NCI-H1930 (cell line): ENCODE measurements at places on chromosomes 6 and 20.

GRCh38 chr6:91509711-91510110 is 922.8 kb upstream of the MAP3K7 start:
- no peak for DNase-seq

DNA sequence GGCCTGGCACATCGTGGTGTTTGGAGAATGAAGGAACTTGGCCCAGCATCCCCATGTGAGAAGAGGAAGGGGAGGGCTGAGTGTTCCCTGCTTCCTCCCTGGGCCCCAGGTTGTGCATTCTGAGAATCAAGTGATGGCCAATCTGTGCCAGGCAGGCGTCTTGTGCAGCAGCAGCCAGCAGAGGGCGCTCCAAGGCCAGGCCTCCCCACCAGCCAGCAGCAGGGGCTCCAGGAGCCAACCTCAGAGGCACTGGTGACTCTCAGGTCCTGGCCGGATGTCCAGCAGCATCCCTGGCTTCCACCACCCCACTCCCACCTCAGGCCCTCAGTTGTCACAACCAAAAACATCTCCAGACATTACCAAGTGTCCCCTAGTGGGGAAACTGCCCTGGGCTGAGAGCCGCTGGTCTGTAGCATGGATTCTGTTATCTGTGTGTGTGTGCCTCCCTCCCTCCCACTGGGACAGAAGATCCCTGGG is 192.0 kb downstream of the PREX1 start:
- DNase-seq, result no peak

DNA sequence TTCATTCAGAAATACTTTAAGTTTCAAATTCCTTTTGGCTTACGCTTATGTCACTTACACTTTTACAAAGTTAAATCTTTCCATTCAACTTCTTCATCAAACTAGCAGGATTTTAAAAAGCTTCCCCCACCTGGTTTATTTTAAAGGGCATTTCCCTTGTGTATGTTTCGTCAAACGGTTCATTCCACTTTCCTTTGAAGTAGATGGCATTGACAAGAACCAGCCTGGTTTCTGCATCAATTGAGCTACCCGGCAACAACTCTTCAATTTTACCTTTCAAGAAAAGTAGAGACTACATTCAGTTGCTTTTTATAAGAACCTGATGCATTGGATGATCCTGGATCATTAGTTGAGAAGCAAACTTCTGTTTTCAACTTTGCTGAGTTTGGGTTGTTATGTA is 9.8 kb downstream of the SERPINB9 start:
- DNase-seq, result no peak

GRCh38 chr6:110428153-110428552 is 12.8 kb upstream of the DDO start:
- DNase-seq, result no peak

DNA sequence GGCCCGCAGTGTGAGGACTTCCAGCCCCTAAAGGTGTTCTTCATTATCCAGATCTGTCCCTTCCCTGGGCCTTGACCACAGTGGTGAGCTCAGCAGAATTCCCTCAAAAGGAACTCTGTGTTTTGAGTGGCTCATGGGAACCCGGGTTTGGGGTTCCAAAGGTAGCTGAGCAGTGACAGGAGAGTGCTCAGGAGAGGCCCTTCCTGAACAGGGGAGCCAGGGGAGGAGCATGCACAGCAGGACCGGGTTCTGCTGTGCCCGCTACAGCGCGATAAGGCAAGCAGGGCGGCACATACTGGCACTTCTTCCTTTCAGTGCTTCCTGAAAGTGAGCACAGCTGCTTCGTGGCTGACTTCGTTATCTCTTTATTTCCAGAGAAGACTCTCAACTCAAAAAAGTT is 88.3 kb downstream of the SSR1 start:
- no peak for DNase-seq

DNA sequence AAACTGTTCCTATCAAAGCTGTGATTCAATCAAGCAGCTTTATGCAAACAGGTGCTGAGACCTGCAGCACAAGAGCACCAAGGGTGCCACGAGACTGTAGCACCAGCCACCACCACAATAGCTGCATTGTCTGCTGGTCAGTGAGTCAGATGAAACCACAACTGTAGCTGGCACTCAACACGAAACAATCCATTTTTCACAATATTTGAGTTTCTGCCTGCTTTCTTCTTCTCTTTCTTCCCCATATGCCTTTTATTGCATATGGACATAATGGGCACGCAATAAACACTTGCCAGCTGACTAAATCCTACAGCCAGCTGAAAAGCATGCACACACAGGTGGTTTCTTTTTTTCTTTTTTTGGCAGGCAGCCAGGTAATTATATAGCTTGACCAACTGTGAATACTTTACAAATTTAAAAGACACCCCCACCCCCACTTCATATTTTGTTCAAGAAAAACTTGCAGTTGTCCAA is 16.6 kb downstream of the SLC2A12 start:
- DNase-seq, result peak; percentile 75

- DNase-seq, result no peak
These were observed 136.7 kb downstream of the MAP3K4 start for GRCh38 chr6:161128230-161128629.

DNA sequence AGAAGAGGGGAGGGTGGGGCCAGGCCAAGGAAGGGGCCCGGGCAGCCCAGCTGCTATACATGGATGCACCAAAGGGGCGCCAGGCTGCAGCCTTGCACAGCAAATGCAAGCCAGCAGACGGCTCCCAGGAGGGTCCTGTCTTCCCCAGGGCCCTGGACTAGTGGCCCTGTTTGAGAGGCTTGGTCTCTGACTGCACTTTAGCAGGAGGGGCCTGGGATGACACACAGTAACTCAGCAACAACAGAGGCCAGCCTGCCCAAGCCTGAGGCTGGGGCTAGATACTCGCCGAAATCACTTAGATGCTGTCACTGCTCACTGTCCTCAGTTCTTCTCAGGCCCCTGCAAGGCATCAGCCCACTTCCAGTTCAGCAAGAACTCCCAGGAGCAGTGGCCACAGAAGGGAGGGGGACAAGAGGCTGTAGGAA is 73.5 kb downstream of the TRAM2 start:
- DNase-seq, result no peak

GRCh38 chr6:36469148-36469661 is 26.4 kb downstream of the KCTD20 start:
- no peak for DNase-seq

DNA sequence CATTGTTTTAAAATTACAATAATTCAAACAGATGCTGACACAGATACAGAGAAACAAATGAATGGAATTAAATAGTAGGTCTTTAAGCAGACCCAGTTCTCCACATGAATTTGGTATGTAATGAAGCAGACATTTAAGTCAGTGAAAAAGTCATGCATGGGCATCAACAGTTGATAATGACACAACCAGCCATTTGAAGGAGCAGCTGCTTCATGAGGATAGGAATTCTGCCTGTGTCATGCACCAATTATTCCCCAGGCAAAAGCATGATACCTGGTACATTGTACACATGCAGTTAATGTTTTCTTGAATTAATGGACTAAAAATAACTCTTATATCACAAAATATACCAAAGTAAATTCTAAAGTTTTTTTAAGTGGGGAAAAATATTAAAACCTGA is 11.2 kb upstream of the HEY2 start:
- no peak for DNase-seq

DNA sequence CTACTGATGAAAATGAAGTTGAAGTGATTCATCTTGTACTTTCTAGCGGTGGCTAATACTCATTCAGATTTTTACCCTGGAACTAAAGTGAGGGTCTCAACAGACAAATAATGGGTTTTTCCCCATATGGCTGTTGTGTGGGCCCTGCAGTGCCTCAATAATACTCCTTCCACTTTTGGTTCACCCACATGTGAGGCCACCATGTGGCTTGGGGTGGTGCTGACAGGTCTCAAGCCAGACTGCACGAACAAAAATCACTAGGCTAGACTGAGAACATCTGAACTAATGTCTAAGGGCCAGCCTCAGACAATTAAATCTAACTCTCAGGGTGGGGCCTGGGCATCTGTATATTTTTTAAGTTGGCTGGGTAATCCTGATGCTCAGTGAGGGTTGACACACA is 7.9 kb upstream of the COL12A1 start:
- DNase-seq, result no peak

DNA sequence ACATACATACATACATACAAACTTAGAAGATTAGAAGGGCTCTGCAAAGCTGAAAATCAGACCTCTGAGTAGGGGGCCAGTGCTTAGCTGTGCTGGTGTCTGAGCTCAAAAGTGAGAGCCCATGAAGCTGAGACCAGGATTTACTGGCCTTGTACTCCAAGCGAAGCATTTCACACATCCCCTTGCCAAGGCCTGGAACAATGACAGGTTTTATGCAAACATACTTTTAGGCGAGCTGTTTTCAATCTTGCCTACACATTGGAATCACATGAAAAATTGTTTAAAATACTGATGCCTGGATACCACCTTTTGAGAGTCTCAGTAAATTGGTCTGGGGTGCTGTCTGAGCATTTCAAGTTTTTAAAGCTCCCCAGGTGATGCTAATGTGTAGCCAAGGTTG is 80.9 kb upstream of the SRSF6 start:
- DNase-seq, result no peak

DNA sequence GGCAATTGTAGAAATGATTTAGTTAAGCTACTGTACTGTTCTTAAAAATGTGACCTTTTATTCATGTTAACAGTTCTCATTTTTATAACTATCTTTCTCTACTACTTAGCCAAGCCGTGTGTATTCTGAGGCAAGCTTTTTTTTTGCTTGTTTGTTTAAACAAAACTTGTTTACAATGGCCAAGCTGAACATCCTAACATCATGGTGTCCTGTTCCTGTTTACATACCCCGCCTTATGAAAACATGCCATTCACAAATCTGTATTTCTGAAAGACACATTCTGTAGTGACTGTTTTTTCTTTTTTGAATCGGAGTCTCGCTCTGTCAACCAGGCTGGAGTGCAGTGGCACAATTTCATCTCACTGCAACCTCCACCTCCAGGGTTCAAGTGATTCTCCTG is 140.9 kb downstream of the NCOA3 start:
- no peak for DNase-seq
